ENCODE measurements at places on chromosomes 7 and 10.

GRCh38 chr10:103442031-103442461, 10.1 kb downstream of the CALHM2 start:
- DNase-seq, result peak; percentile 95

DNA sequence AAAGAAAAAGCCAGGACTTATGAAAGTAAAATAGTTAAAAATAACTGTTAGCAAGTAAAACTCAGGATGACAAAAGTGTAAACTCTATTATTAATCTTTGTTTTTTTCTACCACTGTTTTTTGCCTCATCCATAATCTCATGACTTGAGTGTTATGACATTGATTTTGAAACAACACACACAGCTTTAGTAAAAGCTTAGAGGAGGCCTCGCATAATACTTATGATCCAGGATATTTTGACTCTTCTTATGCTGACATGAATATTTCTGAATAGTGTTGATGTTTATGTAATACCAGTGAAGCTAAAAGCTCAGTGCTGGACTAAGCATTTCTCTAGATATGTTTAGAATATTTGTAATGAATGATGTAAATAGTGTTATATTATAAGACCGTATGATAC, 10.5 kb downstream of the KAT6B start:
- no peak for DNase-seq

GRCh38 chr7:12686234-12686890, 1.1 kb upstream of the ARL4A start:
- peak; percentile 95 for DNase-seq

DNA sequence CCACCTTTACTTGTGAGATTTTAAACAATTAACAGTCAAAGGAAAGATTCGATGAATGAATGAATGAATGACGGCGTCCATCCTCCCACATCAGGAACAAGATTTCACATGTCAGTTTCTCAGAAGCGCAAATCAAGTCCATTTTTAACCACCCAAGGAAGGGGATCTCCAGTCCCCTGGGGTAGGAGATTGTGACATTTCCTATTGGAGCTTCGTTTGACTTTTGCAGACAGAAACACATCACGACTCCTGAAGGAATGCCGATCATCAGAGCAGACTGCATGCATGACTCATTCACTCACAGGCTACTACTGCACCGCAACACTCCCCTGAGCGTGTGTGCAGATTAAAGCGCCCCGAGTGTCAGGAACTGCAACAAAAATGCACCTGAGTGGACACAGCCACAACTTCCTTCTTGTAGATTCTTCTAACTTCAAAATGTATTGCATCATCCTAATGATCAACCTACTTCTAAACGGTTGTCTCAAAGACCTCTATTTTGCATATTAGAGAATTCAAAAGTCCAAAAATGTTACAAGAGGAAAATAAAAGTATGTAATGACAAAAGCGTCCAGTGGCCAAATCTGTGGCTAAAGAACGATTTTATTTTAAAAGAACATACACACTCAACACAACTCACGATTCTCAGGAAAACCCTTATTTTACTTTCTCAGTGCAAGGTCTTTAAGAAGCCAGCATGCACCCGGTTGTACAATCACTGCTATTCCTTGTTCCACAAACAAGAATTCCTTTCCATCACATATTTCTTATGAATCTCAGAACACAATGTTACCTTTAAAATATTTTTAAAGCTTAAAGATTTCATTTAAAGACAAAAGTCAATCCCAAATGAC, 172.6 kb downstream of the FAM107B start:
- DNase-seq, result peak; percentile 93

DNA sequence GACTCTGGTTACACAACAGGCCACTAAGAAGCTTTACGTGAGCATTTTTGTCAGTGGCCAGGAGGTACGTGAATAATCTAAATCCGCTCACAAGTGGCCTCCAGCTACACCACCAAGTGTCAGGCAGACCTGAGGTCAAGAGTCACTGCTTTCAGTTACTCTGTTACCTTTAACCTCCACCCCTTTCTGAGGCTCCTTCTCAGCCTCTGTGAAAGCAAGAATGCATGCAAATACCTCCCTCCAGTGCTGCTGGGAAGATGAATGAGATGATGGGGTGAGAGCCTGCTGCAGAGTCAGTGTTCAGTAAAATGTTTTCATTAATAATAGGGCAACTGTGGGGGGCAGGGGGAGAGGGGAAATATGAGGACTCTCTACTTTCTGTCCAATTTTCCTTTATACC, 11.2 kb downstream of the DDC start:
- DNase-seq, result no peak

DNA sequence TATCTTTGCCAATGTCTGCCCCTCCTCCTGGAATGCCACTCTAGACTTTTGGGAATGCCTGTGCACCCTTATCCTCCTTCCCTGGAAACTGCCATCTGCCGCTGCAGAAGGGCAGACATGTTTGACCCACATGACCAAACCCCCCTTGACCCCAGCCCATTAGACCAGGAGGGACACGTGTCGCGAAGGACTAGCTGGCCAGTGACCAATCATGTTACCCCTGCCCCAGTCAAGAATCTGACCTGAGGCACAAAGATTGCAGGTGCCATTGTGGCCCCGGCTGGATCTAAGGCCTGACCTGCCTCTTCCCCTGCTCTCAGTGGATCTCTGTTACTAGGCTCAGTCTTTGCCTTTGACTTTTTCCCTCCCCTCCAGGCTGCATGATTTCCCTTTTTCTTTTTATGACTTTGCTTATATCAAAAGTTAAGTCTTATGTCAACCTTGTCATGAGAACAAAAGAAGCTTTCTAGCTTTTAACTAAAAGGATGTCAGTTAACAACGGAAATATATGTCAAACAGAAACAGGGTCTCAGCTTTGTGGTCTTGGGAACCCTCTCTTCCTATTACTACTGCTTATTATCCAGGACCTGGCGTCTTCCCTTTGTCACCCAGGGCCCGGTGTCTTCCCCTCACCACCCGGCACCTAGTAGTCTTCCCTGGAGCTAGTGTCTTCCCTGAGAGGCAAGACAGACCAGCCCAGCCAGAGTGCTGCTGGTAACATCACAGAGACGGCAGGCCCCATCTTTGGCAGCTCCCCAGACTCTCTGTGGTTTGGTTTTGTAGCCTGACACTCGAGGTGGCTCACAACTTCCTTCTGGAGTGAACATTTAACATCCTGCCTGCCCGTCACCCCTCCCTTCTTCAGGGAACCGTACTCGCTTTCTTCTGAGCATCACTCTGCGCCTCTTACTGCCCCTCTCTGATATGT, 24.4 kb upstream of the PPIF start:
- DNase-seq, result peak; percentile 93

- peak; percentile 95 for DNase-seq
Measured at GRCh38 chr7:128954830-128955802, 17.4 kb downstream of the IRF5 start.

GRCh38 chr7:35336444-35336843, 82.5 kb upstream of the TBX20 start:
- no peak for DNase-seq

GRCh38 chr10:320771-321170, 185.5 kb downstream of the ZMYND11 start:
- no peak for DNase-seq

DNA sequence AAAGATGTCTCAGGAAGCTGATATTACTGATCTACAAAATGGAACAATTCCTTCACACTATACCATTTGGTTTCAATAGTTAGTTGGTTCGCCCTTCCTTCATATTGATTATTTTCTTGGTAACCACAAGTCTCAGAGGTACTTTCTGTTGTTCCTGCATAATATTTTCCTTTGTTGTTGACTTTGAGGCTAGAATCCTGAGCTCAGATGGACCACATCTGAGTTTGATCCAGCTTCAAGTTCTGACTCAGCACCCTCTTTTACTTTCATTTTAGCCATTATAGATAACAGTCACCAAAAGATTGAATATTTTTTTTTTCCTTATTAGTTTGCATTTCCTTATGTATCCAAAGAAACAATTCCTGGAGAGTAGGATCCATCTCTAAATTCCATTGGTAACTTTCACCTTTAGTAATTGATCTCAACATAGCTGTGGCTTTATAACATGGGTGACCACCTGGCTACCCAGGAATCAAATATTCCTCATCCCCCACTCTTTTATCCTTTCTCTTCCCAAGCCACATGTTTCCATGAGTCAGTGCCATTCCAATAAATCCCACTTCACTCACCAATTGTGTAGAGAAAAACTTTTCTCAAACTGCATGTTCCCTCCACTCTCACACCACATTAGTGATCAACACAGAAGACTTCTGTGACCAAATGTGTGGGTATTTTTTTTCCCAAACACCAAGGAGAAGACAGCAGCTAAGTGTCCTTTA, 9.7 kb upstream of the ABCA13 start:
- no peak for DNase-seq

- DNase-seq, result no peak
Measured at GRCh38 chr7:36438211-36438610, 48.5 kb downstream of the ANLN start.

GRCh38 chr10:61944410-61945147, 43.1 kb downstream of the ARID5B start:
- no peak for DNase-seq

GRCh38 chr10:126935263-126935946, 30.2 kb downstream of the DOCK1 start:
- peak; percentile 86 for DNase-seq

DNA sequence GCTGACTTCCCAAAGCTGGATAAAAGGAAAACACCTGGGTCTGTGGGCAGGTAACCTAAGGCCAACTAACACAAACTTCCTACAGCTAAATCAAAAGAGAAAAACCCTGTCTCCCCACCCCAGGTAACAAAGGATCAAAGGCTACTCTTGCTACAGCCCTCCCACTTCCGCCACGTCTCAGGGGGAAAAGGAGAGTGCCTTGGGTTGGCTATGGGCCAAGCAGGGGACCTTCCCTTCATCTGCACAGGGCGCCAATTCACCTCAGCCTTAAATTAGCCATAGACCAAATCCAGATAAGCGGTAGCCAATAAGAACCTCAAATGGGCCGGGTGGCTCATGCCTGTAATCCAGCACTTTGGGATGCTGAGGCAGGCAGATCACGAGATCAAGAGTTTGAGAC, 69.1 kb upstream of the LANCL2 start:
- DNase-seq, result no peak

DNA sequence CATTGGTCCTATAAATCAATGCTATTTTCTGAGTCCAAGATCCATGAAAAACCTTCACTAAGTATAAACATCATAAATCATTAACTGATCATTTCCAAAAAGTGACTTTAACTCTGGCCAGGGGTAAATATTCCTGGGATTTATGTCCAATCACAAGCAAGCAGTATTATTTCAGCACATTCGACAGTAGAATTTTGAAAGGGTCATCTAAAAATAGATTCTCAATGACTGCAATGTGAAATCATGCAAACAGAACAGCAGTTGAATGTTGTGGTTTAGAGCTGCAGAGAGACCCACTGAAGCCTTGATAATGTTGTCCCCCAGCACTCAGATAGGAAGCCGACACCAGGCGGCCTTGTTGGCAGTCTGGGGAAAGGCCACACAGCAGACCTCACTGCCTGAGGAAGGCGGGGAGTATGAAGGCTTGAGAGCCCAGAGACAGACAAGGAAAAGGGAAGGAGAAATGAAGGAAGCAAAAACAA, 38.1 kb downstream of the FAM107B start:
- DNase-seq, result peak; percentile 71

- no peak for DNase-seq
Measured at GRCh38 chr7:75847707-75848106, 31.1 kb upstream of the RHBDD2 start.

GRCh38 chr10:123886292-123886691, 5.3 kb downstream of the CPXM2 start:
- peak; percentile 13 for DNase-seq

GRCh38 chr10:79285315-79286197, 61.7 kb upstream of the PPIF start:
- DNase-seq, result peak; percentile 84

- DNase-seq, result peak; percentile 62
Measured at GRCh38 chr7:72492461-72493065, 80.4 kb upstream of the CALN1 start.

GRCh38 chr7:49613759-49614158, 159.7 kb upstream of the VWC2 start:
- no peak for DNase-seq

- DNase-seq, result no peak
Measured at GRCh38 chr7:76133839-76134238, 67.9 kb upstream of the SRRM3 start.

DNA sequence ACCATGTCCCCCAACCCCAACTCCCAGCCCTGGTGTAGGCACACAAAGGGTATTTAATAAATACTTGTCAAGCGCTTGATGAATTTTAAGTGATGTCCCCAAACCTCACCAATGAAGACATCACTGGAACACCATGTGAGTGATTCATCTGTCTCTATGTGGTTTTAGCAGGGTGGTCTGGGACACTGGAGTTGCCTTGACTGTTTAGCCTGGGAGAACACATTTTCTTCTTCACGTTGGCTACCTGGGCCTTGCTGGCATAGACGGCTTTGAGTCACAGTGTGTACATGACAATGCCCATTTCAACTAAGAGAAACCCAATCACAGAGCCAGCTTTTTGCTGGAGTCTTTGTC, 24.8 kb upstream of the SHH start:
- DNase-seq, result no peak

GRCh38 chr7:130986261-130986690, 252.3 kb upstream of the KLF14 start:
- no peak for DNase-seq

- DNase-seq, result no peak
Measured at GRCh38 chr10:33621101-33621500, 286.6 kb upstream of the NRP1 start.

DNA sequence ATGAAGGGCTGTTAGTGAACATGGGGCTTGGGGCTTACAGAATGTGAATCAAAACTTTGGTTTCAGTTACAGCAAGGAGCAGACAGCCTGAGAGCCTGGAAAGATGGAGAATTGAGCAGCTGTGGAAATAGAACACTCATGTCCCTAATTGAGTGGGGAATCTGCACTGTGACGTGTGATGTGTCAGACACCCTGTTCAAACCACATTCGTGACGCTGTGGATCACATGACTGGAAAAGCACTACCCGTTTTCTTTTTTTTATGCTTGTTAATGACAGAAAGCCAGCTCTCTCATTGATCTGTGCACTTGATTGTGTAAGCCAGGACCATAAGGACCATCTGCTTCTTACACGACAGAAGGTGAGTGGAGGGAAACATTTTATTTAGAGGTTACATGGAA, 15.1 kb upstream of the TBX20 start:
- no peak for DNase-seq

DNA sequence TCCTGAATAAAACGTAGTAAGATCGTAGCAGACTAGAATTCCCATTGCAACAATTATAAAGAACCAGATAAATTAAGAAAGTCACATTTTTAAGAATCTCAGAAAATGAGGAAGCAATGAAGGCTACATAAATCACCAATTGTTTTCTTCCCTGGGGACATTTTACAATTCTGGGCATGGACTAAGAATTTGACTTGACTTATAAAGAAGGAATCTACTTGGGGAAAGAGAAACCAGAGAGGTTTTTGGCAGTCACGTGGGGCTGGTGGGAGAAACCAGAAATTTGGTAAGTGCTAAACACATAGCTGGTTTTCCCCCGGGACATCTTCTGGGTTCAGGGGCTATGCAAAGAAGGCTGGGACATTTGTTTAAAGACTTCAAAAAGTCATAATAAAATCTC, 109.8 kb upstream of the IL6 start:
- DNase-seq, result no peak
